Activated naive CD8-positive, alpha-beta T cell treated with anti-CD3 and anti-CD28 coated beads, Interleukin-2, amount 10 ng/mL, durations not matched to agents 7 days and 5 days (primary cell): ENCODE measurements at places on chromosomes 3 and 15.

DNA sequence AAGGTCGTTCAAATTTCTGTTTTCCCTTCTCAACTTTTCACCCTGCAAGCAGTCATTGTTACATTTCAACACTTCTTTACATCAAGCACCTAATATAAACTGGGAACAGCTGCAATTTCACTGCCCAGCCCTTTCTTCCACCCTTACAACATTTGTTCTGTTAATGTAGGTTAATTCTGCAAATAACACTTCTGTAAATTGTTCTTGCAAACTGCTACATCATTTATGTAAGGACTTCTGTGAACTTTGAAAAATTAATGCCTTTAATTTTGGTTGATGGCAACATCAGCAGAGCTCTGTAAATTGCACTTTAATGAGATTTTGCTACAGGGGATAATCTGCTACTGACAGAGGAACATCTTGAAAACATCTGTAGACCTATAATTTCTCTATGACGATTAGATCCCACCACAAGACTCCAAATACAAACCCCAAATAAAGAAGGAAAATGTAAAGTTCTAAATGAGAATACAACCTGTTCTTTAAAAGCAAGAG lies 93.5 kb downstream of the ZIC4 start:
- H3K4me3 ChIP-seq = no peak overlapping the region
- no peaks in the 10 kb centered on the region for H3K4me1 ChIP-seq
- H3K27me3 ChIP-seq = no peaks in the 10 kb centered on the region

DNA sequence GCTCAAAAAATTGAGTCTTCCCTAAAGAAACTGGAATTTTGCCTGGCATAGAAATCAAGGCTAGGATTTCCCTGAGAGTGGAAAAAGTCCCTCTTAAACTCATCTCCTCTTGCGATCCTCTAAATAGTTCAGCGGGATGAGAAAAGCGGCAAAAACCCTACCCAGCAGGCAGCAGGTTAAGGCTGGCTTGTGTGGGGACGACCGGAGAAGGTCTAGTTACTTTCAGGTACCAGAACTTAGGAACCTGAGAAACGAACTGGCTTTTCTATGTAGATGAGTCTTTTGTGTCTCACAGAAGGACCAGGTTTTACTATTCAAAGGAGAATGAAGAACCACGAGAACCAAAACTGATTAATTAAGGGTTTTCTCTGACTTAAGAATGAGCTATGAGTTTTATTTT lies 523.7 kb upstream of the TGFBR2 start:
- no peak overlapping the region for H3K4me3 ChIP-seq
- DNase-seq = no peak
- H3K27me3 ChIP-seq = peaks cover 7% of the 10 kb centered on the region
- H3K36me3 ChIP-seq = no peaks in the 10 kb centered on the region

GRCh38 chr3:141875893-141876380 lies 506 bp upstream of the ATP1B3 start:
- H3K36me3 ChIP-seq = peaks cover 8% of the 10 kb centered on the region
- H3K27me3 ChIP-seq = no peaks in the 10 kb centered on the region
- H3K4me3 ChIP-seq = peak overlapping the region; percentile 93

GRCh38 chr15:62099094-62099601 lies 32.4 kb downstream of the C2CD4A start:
- peaks cover 14% of the 10 kb centered on the region for H3K27me3 ChIP-seq
- no peaks in the 10 kb centered on the region for H3K4me1 ChIP-seq
- no peak for DNase-seq
- no peak overlapping the region for H3K4me3 ChIP-seq
- H3K36me3 ChIP-seq = no peaks in the 10 kb centered on the region

DNA sequence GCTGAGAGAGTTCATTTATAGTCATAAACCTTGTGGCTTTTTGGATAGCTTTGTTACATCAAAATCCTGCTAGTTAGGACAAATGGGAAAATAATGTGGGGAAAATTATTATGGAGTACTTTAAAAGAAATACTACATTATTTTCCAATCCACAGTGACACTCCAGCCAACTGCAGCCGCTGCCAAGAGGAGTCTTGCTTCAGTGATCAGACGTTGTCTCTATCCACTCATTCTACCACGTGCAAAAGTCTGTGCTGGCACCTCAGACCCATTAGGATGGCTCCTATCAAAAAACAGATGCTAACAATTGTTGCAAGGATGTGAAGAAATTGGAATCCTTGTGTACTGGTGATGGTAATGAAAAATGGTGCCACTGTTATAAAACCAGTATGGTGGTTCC lies 128.6 kb upstream of the IQSEC1 start:
- no peak overlapping the region for H3K4me3 ChIP-seq
- no peak overlapping the region for H3K27ac ChIP-seq
- peaks cover 42% of the 10 kb centered on the region for H3K27me3 ChIP-seq
- no peaks in the 10 kb centered on the region for H3K36me3 ChIP-seq
